ENCODE measurements at places on chromosomes 12 and 14. TPM values are rescaled to one million over a fixed set of nuclear protein-coding genes. Genes with fewer than 3 reads are reported as not detected.
A peak's percentile ranks its signal among the peaks of the same experiment; 100 is the strongest.

DNA sequence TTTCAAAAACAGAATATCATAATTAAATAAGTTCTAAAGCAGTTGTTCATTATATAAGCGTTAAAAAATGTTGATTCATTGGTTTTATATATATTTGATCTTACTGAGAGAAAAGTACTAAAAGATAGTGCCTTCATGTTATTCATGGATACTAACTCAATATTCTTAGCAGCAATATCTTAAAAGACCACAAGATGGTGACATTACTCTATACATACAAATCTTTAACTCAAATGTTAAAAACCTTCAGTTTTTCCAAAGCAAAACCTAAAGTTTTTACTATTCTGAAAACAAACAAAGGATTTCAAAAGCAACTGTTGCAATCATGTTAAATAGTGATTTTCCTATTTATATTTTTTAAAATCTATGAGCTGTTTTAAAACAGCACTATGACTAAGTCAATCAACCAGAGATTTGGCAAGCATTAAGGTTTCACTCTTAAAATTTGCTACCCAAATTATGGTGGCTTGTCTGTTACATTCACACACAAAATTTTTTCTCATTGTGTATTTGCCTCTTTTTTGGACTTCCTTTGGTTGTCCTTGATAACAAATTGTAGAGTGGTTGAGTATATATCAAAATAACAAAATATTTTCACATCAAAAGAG lies 50.1 kb upstream of the RERGL start:
- DNase-seq = no peak

GRCh38 chr14:78612666-78613065 lies 442.5 kb downstream of the NRXN3 start:
- DNase-seq = no peak

DNA sequence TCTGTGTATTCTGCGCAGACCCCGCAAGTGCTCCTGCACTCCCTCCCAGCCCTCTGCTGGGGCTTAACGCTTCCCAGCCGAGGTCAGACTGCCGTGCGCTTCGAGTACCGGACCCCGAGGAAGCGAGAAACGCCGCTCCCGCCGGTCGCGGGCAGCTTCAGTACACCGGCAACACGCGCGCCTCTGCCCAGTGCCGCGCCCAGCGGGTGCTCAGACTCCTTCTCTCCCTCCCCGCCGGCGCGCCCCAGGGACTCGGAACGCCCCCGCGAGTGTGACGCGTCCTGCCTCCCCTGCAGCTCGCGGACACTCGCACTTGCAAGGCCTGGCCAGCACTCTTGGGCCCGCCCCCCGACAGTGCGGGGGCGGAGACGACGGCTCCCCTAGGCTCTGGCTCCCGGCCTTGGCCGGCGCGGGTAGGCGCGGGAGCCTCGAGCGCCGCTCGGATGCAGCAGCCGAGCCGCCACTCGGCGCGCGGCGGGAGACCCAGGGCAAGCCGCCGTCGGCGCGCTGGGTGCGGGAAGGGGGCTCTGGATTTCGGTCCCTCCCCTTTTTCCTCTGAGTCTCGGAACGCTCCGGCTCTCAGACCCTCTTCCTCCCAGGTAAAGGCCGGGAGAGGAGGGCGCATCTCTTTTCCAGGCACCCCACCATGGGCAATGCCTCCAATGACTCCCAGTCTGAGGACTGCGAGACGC lies at the start of gene PTGER2:
Gene PTGER2, plus strand, starts transcription at position 410 of the 692 bp plus-strand sequence. Its CDS starts 237 bp downstream, at position 647.
- peak; percentile 97 for DNase-seq

DNA sequence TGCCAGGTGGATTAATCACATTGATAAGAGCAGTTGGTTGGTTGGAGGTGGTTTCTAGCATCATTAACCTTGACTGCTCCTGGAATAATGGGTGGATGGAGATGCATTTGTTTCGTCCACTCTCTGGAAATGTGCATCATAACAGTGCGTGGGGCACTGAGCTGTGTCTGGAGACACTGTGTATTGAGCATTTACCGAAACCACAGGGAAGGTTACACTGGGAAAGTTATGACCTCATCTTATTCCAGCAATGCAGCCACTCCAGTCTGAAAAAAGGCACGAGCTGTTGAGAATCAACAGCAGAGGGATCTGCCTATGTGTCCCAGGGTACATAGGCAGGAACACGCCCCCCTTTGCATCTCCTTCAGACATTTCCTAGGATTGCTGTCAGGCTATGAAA lies 27.2 kb downstream of the RNFT2 start:
- DNase-seq = no peak

GRCh38 chr14:50053935-50054334 lies 62.4 kb downstream of the VCPKMT start:
- no peak for DNase-seq

DNA sequence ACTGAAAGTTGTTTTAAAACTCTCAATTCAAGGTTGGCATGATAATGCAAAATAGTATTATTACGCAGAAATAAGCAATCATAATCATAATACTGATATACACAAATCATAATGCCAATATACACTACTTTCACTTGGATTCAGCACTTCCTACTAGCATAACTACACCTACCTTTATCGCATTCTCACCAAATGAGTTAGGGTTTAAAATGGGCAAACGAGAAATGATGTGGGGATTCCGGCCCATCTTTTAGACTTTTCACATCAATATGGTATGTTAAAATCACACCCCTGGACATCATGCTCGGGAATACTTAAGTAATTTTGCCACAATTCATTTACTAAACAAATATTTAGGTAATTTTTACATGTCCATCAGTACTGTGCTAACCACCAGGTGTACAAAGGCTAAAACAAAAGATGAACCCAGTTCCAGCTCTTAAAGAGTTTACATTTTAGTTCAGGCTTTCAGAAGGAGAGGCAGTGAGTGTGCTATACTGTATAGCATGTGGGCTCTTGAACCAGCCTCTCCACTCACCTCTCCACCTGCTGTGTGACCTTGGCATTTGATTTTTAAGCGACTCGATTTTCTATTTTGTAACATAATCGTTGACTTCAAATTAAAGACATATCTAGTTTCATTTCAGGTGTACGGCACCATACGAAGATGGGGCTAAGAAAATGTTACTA lies 1.1 kb upstream of the USP15 start:
- DNase-seq = peak; percentile 60

- no peak for DNase-seq
These were observed 91.9 kb upstream of the DHRS4 start for GRCh38 chr14:23861666-23862065.

DNA sequence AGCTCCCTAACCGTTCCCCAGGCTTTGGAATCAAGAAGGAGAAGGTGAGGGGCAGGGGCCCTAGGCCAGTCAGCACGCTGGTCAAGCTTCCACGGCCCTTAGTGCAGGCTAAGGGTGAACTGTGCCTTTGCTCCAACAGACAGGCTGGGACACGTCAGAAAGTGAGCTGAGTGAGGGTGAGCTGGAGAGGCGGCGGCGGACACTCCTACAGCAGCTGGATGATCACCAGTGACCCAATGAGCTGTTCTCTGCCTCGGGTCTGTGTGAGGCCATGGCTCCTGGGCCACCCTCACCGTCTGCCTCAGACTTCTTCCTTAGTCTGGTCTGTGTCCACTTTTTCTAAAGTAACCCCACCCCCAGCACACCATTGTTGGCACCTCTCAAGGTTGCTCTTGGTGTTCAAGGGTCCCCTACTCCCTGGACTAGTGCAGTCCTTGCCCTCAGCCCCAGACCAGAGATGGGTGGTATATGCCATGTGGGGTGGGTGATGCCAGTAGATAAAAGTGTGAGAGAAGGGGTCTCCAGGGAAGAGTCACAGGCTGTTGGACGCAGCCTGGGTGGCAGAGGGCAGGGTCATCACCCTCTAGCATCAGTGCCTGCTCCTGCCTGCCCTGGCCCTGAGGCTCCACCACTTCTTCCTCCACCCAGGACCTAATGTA lies 20.7 kb downstream of the PRPF40B start:
- peak; percentile 63 for DNase-seq

The CCDC60 gene
- total RNA-seq = not detected

GRCh38 chr12:53766881-53767280 lies 15.1 kb upstream of the CISTR start:
- no peak for DNase-seq

The EIF2S3B gene
- total RNA-seq = 0.62 TPM

The ADGRD1 gene
- total RNA-seq = 0.84 TPM

The ITGB7 gene
- total RNA-seq = 239 TPM

DNA sequence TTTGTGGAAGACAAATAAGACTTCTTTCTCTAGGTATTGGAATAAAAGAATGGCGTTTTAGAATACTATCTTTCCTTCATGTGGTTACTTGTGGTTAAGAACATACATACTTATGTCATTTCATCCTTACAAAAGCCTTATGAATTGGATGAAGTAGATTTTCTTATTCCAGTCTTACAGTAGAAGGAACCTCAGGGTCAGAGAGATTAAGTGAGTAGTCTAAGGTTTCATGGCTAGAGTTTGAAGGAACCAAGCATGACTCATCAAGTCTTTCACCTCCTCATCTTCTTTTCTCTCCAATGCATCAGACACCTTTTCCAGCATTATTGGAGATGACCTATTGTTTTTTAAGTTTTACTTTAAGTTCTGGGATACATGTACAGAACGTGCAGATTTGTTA lies 92.9 kb upstream of the NEDD1 start:
- DNase-seq = no peak

- DNase-seq = no peak
These were observed 41.4 kb downstream of the ACTN1 start for GRCh38 chr14:68937471-68938270.

DNA sequence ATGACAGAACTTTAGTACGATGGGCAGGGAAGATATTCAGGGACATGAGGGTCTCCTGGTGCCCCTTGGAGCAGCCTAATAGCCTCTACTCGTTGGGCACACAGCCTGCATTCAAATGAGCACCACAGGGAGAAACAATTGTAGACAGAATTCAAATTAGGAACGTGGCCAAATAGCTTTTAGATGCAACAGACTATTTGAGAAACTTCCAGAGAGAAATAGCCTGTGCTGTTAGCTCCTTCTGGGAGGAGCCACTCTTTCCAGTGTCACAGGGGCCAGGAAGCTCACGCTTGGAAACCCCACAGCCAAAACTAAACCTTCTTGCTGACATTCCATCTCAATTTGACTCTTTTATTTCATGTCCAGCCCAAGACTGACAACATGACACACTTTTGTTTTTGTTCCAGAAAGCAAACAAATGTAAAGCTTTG lies 114.5 kb downstream of the RPAP3 start:
- DNase-seq = no peak

DNA sequence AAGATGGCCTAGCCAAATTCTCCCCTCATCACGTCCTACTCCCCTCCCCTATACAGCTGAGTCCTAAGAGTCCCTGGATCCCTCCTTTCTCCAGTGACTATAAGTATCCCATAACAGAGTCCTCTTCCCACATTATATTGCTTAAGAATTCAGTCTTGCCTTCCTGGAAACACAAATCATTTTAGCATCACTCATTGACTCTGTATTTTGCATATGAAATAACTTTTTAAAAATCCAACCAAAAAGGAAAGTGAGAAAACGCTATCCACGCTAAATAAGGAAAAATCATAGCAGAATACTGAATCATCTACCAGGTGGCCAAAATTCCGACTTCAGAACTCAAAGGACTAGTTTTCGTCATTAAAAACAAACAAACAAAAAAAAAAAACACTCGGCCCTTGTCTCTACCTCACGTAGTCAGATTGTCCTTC lies 130.2 kb downstream of the GCH1 start:
- no peak for DNase-seq

DNA sequence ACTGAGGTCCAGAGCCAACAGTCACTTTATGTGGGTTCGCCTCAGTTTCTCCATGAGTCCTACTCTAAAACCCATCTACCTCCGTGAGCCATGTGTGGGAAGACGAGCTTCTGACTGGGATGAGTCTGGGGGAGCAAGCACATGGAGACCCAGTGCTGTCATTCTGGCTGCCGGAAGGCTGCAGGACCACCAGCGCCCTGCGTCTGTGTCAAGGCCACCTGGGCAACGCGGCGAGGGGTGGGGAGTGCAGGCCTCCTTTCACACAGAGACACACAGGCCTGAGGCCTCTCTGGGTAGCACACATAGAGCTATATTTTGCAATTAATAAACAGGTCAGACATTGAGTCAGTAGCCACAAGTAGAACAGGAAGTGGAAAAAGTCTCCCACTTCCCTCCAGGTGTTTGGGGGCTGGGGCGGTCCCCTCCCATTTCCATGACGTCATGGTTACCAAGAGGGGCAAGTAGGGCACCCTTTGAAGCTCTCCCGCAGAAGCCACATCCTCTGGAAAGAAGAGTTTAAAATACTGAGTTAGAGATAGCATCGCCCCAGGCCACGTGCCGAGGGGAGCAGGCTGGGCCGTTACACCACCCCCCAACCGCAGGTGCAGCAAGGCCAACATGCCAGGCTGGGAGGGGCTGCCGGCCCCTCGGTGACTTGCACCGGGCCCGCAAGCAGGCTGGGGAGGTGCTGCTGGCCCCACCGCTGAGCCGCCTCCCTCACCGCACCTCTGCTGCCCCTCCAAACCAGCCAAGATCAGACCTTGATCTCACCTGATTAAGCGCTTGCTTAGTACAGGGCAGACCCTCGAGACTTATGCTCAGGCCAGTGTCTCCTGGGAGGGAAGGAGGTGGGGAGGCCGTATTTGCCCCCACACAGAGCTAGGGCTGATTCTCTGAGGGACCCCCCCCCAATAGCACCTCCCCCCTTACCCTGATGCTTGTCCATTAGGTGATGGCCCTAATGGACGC lies 32.7 kb downstream of the DAD1 start:
- DNase-seq = peak; percentile 99

DNA sequence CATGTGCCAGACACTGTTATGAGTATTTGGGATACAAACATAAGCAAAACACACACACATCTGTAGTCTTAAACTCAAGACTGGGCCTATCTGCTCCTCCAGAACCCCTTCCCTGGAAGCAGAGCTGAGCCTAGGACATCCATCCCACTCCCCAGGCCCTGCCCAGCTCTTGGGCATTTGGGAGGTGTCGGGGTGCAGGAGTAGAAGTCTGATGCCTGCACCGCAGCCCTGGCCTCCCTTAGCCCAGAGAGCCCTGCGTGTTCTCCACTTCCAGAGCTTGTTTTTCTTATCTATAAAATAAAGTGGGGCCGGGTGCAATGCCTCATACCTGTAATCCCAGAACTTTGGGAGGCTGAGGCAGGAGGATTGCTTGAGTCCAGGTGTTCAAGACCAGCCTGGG lies 11.7 kb downstream of the HSP90AA1 start:
- DNase-seq = no peak

GRCh38 chr14:104445832-104446381 lies 133.7 kb upstream of the C14orf180 start:
- DNase-seq = no peak

The MARK3 gene
- 89.7 TPM for total RNA-seq

DNA sequence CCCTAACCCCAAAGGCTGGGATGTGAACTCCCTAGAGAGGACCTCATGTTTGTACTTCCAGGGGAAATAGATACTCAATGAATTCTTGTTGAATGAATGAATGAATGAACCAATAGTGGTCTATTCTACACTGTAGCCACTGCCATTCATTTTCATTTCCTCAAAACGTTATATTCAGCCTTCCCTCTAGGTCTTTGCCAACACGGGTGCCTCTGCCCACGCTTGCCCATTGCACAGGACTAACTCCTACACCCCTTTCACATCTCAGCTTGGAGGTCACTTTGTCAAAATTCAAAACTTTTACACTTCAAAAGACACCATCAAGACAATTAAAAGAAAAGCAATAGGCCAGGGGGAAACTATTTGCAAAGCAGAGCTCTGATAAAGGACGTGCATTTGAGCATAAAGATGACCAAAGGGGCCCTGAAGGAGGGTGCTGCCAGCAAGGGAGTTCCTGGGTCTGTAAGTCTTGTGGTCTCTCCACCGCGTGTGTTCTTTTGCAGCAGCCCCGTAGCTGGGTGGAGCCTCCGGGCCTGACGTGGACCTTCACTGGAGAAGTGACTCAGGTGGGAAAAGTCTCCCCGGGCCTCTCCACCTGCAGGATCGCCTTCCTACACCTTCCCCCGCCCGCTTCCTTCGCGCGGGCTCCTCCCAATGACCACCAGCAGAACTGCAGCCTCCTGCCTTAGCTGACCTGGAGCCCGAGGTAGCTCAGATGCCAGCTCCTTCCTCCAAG lies 31.5 kb downstream of the TMEM63C start:
- peak; percentile 81 for DNase-seq

The NGB gene
- not detected for total RNA-seq

Data from activated CD4-positive, alpha-beta T cell treated with anti-CD3 and anti-CD28 coated beads, Interleukin-2, amount 10 ng/mL, durations not matched to agents 24 days and 14 days (primary cell).